CD14-positive monocyte (primary cell): ENCODE measurements at places on chromosomes 5 and 9.

- no peaks in the 10 kb centered on the region for H3K36me3 ChIP-seq
- H3K27ac ChIP-seq: no peak overlapping the region
- H3K4me3 ChIP-seq: no peak overlapping the region
- DNase-seq: no peak
Measured at GRCh38 chr9:117114768-117115167, 300.1 kb downstream of the ASTN2 start.

DNA sequence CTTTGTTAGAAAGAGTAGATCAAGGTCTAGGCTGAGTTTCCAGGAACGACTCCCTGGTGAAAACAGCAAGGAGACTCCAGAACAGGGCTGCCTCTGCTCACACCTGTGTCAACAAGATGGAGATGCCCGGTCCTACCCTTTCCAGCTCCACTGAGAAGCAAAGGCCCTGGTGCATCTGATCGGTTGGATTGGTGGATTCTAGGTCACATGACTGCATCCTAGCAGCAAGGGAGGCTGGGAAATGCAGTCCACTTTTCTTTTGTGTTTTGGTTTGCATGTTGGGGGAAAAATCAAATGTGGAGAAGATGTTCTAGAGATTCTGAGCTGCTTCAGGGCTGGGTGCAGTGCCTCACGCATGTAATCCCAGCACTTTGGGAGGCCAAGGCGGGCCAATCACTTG, 82.0 kb upstream of the TRIO start:
- H3K4me1 ChIP-seq: no peaks in the 10 kb centered on the region
- H3K27me3 ChIP-seq: no peaks in the 10 kb centered on the region
- no peak for DNase-seq
- H3K36me3 ChIP-seq: no peaks in the 10 kb centered on the region

DNA sequence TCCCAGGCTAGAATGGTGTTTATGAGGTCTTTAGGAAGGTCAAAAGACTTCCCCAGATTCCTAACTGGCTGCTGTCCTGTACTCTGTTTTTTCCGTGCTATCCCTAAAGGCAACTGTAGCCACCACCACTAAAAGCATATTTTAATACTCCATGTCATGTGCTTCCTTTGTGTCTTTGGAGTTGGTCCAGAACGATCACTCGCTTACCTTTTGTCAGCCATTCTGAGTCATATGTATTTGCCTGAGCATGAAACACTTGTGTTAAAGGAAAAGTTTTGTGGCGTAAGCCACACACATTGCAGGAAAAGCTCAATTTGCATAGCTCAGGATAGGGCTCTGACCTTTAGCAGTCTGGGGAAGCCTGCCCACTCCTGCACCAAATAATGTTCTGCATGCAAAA, 299.6 kb downstream of the NTRK2 start:
- DNase-seq: no peak
- no peaks in the 10 kb centered on the region for H3K36me3 ChIP-seq
- H3K4me3 ChIP-seq: no peak overlapping the region

DNA sequence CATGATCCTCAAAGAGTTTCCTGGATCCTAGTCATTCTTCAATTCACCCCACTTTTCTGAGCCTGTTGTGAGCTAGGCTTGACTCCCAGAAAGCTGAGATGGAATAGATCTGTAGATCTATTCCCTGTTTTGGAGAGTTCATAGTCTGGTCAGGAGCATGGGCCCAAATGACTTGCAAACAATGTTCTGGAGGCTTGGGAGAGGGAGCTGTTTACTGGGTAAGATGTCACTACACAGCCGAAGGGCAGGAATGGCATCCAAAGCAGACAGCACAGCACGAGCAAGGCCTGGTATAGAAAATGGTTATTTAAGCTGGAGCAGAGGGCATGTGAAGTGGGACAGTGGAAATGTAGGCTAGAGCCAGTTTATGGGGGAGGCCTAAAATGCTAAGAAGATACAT, 152.5 kb upstream of the ALDH1B1 start:
- no peak overlapping the region for H3K4me3 ChIP-seq
- no peaks in the 10 kb centered on the region for H3K27me3 ChIP-seq
- no peak for DNase-seq
- no peaks in the 10 kb centered on the region for H3K4me1 ChIP-seq
- no peak overlapping the region for H3K27ac ChIP-seq

GRCh38 chr5:154220625-154221024, 30.1 kb downstream of the GALNT10 start:
- peaks cover 5% of the 10 kb centered on the region for H3K4me1 ChIP-seq

DNA sequence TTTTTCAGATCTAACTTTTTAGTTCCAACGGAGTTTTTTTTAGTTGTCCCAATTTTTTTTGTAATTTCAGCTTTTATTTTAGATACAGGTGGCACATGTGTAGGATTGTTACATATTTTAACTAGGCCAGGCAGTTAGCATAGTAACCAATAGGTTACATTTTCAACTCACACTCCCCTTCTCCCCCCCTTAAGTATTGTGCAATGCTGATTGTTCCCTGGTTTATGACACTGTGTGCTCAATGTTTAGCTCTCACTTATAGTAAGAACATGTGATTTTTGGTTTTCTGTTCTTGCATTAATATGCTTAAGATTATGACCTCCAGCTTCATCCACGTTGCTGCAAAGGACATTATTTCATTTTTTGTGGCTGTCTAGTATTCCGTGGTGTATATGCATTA, 503.2 kb downstream of the CDH9 start:
- no peak overlapping the region for H3K4me3 ChIP-seq
- no peak overlapping the region for H3K27ac ChIP-seq
- H3K36me3 ChIP-seq: no peaks in the 10 kb centered on the region

GRCh38 chr5:152277936-152278335, 127.1 kb downstream of the NMUR2 start:
- H3K27ac ChIP-seq: no peak overlapping the region
- no peak for DNase-seq
- no peaks in the 10 kb centered on the region for H3K36me3 ChIP-seq
- H3K4me1 ChIP-seq: no peaks in the 10 kb centered on the region
- no peaks in the 10 kb centered on the region for H3K27me3 ChIP-seq

GRCh38 chr5:103393101-103393754, 134.7 kb downstream of the MACIR start:
- no peak overlapping the region for H3K4me3 ChIP-seq
- H3K27me3 ChIP-seq: no peaks in the 10 kb centered on the region
- no peaks in the 10 kb centered on the region for H3K36me3 ChIP-seq
- peak overlapping the region; percentile 57 for H3K27ac ChIP-seq
- H3K4me1 ChIP-seq: peaks cover 21% of the 10 kb centered on the region
- peak; percentile 23 for DNase-seq

- no peaks in the 10 kb centered on the region for H3K4me1 ChIP-seq
- H3K4me3 ChIP-seq: no peak overlapping the region
- peak; percentile 2 for DNase-seq
- no peaks in the 10 kb centered on the region for H3K36me3 ChIP-seq
- H3K27ac ChIP-seq: no peak overlapping the region
Measured at GRCh38 chr5:59724482-59725391, 168.8 kb downstream of the PDE4D start.

GRCh38 chr5:41447650-41448510, 62.5 kb downstream of the PLCXD3 start:
- H3K4me3 ChIP-seq: no peak overlapping the region

- H3K36me3 ChIP-seq: no peaks in the 10 kb centered on the region
- H3K27ac ChIP-seq: no peak overlapping the region
- H3K4me1 ChIP-seq: no peaks in the 10 kb centered on the region
Measured at GRCh38 chr9:113454914-113455761, 8.4 kb upstream of the RGS3 start.

DNA sequence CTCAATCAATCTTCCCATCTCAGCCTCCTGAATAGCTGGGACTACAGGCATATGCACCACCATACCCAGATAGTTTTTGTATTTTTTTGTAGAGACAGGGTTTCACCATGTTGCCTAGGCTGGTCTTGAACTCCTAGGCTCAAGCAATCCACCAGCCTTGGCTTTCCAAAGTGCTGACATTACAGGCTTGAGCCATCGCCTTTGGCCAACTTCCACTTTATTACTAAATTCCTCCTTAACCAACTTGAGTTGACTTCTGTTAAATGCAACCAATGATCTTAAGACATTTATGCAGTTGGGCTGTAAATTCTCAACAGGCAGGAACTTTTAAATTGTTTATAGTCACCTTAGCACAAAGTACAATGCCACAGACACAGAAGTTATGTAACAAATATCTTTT, 2.8 kb downstream of the LARS1 start:
- no peaks in the 10 kb centered on the region for H3K27me3 ChIP-seq
- peaks cover 11% of the 10 kb centered on the region for H3K36me3 ChIP-seq
- DNase-seq: no peak
- peaks cover 26% of the 10 kb centered on the region for H3K4me1 ChIP-seq

GRCh38 chr5:73303148-73304079, 130.4 kb downstream of the TMEM174 start:
- no peak overlapping the region for H3K4me3 ChIP-seq
- DNase-seq: no peak
- no peaks in the 10 kb centered on the region for H3K36me3 ChIP-seq

GRCh38 chr5:172110260-172110815, 77.7 kb downstream of the STK10 start:
- peaks cover 70% of the 10 kb centered on the region for H3K4me1 ChIP-seq
- peaks cover 30% of the 10 kb centered on the region for H3K36me3 ChIP-seq
- peak overlapping the region; percentile 95 for H3K27ac ChIP-seq
- H3K27me3 ChIP-seq: no peaks in the 10 kb centered on the region
- H3K4me3 ChIP-seq: no peak overlapping the region

DNA sequence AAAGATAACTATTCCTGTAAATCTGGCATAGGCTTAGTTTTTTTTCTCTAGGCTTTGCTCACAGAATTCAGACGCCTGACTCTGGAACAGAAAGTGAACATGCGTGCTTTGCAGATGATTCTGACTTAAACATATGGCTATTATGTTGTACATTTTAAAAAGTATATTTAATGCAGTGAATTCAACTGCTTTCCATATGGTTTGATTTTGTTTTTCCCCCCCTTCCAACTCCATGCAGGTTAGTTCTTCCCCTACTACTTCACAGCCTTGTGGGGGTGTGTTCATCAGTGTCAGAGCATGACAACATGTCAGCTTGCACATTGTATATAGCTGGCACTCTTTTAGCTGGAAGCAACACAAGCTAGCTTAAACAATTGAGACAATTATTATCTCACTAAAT, 226.8 kb downstream of the TMEM167A start:
- no peaks in the 10 kb centered on the region for H3K4me1 ChIP-seq
- no peaks in the 10 kb centered on the region for H3K27me3 ChIP-seq
- H3K4me3 ChIP-seq: no peak overlapping the region
- no peaks in the 10 kb centered on the region for H3K36me3 ChIP-seq
- no peak overlapping the region for H3K27ac ChIP-seq

- DNase-seq: no peak
- no peaks in the 10 kb centered on the region for H3K4me1 ChIP-seq
- H3K4me3 ChIP-seq: no peak overlapping the region
- no peaks in the 10 kb centered on the region for H3K36me3 ChIP-seq
Measured at GRCh38 chr9:27929841-27930240, 356.6 kb upstream of the C9orf72 start.

GRCh38 chr9:113461285-113461684, 2.2 kb upstream of the RGS3 start:
- DNase-seq: no peak
- no peaks in the 10 kb centered on the region for H3K4me1 ChIP-seq
- no peaks in the 10 kb centered on the region for H3K27me3 ChIP-seq
- no peaks in the 10 kb centered on the region for H3K36me3 ChIP-seq

- H3K4me1 ChIP-seq: no peaks in the 10 kb centered on the region
- H3K4me3 ChIP-seq: no peak overlapping the region
- no peak for DNase-seq
- H3K27ac ChIP-seq: no peak overlapping the region
- no peaks in the 10 kb centered on the region for H3K36me3 ChIP-seq
- H3K27me3 ChIP-seq: no peaks in the 10 kb centered on the region
Measured at GRCh38 chr5:167389537-167389936, 901.9 kb upstream of the WWC1 start.

DNA sequence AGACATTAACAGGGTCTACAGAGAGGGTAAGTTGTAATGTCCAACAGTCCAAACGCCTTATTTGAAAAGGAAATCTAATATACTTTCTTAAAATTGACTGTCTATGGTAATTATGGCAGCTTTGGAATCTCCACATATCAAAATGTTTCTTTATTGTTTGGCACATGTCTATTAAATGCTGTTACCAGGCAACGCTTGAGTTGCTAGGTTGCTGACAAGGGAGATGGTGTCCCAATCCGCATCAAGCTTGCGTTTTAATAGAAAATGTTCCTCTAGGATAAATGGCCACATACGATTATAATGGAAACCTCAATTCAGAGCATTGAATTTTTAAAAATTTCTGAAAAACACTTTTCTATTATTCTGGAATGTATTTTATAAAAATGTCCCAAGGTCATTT, 9.2 kb downstream of the ANXA1 start:
- no peak overlapping the region for H3K4me3 ChIP-seq
- no peak for DNase-seq
- peaks cover 22% of the 10 kb centered on the region for H3K4me1 ChIP-seq
- H3K27me3 ChIP-seq: no peaks in the 10 kb centered on the region
- peaks cover 90% of the 10 kb centered on the region for H3K36me3 ChIP-seq
- H3K27ac ChIP-seq: no peak overlapping the region

DNA sequence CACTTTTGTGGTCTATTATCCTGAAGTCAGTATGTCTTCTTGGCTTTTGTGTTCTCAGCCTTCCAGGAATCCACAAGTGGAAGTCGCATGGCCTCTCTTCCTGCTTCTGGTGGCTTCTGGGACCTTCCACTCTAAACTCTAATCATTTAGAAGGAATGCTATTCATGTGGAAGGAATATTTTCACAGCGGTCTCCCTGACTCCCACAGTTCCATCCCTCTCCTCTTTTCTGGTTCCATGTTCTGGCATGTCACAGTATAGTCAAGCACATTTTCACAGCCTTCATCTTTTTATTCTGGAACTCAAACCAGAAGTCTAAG, 7.3 kb upstream of the RAI14 start:
- no peaks in the 10 kb centered on the region for H3K36me3 ChIP-seq
- H3K27ac ChIP-seq: no peak overlapping the region
- peaks cover 8% of the 10 kb centered on the region for H3K27me3 ChIP-seq
- no peaks in the 10 kb centered on the region for H3K4me1 ChIP-seq
- DNase-seq: no peak
- H3K4me3 ChIP-seq: no peak overlapping the region

DNA sequence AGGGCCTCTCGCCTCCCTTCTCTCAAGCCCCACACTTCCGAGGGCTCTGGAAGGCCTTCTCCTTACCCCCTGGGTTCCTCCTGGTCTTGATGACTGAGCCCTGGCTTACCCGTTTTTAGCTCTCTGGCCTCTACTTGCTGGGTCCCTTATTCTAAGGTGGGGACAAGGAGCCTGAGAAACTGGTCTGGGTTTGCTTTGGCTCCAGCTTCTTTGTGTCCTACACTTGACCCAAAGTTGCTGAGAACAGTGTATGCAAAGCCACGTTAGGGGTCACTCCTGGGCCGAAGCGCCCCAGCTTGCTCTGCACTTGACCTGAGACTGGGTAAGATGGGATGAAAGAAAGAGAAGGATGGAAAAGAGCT, 788 bp downstream of the ZNF346 start:
- peak overlapping the region; percentile 90 for H3K4me3 ChIP-seq
- DNase-seq: peak; percentile 8
- H3K27ac ChIP-seq: peak overlapping the region; percentile 86
- H3K27me3 ChIP-seq: no peaks in the 10 kb centered on the region
- peaks cover 6% of the 10 kb centered on the region for H3K36me3 ChIP-seq
